ENCODE measurements at places on chromosomes 1 and 21. TPM values are rescaled to one million over a fixed set of nuclear protein-coding genes. Genes with fewer than 3 reads are reported as not detected.

DNA sequence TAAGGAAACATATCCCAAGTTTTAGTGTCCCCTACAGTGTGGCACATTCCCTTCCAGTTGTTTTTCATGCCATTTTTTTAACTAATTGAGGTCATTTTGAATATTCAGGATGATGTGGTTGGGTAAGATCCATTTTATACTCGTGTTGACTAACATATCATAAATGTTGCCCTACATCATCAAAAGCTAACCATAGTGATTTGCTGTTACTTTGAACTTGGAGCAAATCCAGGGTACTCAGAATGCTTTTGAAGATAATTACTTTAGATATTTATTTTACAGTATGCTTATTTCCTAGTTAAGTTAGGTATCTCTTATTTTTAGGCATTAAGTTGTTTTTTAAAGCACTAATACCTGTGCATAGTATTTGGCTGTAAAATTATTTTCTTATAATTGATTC, 57.8 kb downstream of the DYRK1A start:
- no peak for DNase-seq

DNA sequence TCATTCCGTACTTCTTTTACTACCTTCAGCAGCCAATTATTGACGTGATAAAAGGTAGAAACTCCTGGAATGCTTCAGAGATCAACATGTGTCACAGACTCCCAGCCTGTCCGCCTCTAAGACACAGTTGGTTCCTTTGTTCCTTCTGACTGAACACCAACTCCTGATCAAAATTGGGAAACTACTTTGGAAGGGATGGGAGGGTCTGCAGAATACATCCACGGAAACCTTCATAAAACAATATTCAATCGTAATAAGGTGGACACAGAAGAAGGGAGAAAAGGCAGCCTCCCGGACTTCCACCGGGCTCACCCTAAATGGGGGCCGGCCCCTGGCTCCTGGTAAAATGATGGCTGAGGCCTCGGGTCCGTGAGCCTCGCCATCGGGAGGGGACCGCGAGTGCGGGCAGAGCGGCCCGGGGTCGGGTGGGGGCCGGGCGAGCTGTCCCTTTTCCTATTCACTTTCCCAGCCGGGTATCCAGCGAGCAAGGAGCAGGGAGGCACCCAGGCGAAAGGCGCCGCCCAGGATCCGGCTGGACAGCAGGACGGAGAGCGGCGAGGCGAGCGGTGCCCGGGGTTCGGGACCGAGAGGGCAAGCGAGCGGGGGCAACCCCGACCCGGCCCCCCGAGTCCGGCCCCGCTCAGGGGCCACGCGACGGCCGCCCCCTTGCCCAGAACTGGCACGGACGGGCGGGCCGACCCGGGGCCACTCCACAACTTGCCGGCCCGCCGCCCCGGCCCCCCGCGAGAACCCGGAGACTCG, 805 bp downstream of the NRIP1 start:
- no peak for DNase-seq

- no peak for DNase-seq
Measured at GRCh38 chr1:19730793-19731192, 66.1 kb downstream of the HTR6 start.

DNA sequence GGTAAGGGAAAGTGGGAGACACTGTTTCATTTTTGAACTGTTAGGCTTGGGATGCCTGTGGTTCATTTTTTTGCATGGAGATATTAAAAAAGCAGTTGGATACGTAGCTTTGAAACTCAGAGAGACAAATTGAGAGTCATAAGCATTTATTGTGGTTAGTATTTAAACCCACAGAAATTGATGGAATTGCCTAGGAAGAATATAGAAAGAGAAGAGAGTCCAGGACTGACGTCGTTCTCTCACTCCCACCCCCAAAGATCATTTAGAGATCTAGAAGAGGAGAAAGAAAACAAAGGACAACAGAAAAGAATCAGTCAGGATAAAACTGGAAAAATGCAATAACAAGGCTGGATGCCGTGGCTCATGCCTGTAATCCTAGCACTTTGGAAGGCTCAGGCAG, 73.2 kb upstream of the BMP8A start:
- no peak for DNase-seq

- peak; percentile 82 for DNase-seq
Measured at GRCh38 chr21:39518055-39518846, 66.5 kb downstream of the SH3BGR start.

GRCh38 chr1:119286587-119287181, 81.9 kb upstream of the HAO2 start:
- peak; percentile 50 for DNase-seq

DNA sequence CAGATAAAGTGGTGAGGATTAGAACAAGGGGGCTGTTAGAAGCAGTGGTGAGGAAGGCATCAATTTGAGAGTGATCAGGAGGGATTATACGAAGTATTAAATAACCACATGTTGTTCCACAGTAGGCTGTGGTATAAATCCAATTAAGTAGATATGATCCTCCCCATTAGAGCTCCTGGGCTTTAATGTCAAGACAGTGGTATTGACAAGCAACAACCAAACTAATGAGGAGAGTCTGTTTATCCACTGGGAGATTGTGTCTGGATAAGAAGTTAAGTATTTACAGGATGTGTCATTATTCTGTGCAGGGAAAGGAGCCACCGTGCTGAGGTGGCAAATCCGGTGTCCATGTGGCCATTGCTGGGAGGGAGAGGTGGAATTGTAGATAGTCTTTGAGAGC, 5.8 kb downstream of the ACTN2 start:
- DNase-seq, result no peak

DNA sequence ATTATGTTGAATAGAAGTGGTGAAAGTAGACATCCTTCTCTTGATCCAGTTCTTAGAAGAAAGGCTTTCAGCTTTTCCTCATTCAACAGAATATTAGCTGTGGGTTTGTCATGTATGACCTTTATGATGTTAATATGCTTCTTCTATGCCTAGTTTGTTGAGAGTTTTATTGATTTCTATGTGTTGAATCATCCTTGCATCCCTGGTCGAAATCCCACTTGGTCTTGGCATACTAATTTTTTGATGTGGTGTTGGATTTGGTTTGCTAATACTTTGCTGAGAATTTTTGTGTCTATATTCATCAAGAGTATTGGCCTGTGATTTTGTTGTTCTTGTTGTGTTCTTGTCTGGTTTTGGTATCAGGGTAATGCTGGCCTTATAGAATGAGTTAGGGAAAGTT, 20.9 kb downstream of the CD55 start:
- DNase-seq, result no peak

- peak; percentile 68 for DNase-seq
Measured at GRCh38 chr1:21270086-21270689, 20.1 kb downstream of the ECE1 start.

GRCh38 chr1:224696891-224697765, 81.0 kb downstream of the CNIH3 start:
- no peak for DNase-seq

The DCST1 gene
- total RNA-seq, result not detected

The SUSD4 gene
- total RNA-seq, result 0.42 TPM

The CLDN17 gene
- total RNA-seq, result not detected

The RASAL2 gene
- total RNA-seq, result 0.27 TPM

The ATP1A2 gene
- not detected for total RNA-seq

The FMO1 gene
- total RNA-seq, result 0.98 TPM

The U2AF1 gene
- 60.8 TPM for total RNA-seq
